ENCODE measurements at places on chromosomes 16 and 17.

DNA sequence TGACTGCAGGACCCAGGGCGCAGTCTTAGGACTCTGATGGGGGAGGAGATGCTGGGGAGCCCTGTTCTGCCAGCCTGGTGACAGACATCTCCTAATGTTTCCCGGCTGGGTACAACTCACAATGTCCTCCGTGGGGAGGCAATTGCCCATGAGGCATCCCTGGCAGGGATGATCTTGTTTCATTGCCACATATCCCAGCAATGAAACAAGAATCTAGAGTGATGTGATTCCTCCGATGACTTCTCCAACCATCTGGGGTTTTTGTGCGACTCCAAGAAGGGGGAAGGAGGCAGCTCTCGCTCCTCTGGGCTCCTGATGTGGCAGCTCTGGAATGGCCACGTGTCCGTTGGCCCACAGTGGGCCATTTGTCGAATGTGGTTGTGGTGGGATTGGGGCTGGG is 255.8 kb downstream of the SEC14L1 start:
- H3K36me3 ChIP-seq, result peaks cover 9% of the 10 kb centered on the region
- H3K4me3 ChIP-seq, result no peak overlapping the region
- H3K27me3 ChIP-seq, result no peaks in the 10 kb centered on the region
- H3K4me1 ChIP-seq, result peaks cover 89% of the 10 kb centered on the region

DNA sequence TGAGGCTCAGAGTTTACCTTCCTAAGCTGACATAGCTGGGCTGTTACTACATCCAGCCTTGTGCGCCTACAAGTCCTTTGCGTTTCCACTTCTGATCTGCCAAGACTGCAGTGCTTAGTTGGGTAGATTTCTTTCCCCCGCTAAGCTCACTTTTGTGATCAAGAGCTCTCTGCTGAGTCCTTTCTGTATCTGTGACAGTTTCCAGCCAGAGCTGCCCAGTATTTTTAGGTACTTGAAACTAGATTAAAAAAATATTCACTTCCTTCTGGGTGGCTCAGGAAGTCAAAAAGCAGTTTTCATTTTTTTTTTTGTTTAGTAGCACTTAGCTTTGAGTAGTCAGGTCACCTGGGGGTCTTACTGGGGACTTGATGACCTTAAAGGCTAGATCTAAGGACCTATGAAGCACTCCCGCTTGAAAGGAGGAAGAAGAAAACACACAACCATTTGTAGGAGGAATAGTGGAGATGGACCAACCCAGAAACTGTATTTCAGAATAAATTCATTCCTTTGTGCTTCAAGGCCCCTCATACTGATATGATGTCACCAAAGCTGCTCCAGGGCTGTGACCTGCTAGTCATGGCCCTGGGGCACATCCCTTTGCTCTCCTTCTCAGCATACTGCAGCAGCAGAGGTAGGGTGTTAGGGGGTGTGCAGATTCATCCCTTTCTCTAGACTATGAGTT is 75.6 kb upstream of the HNF1B start:
- H3K27ac ChIP-seq, result no peak overlapping the region
- DNase-seq, result no peak
- no peaks in the 10 kb centered on the region for H3K4me1 ChIP-seq
- H3K36me3 ChIP-seq, result no peaks in the 10 kb centered on the region

GRCh38 chr16:56589141-56590039 is at the start of gene MT3:
TSS of gene MT3 (plus strand) at chr16:56589528. CDS start at chr16:56589591, 63 bp downstream.
- peaks cover 16% of the 10 kb centered on the region for H3K4me1 ChIP-seq
- H3K27ac ChIP-seq, result no peak within 1 kb of the TSS
- H3K36me3 ChIP-seq, result peaks cover 2% of the 10 kb centered on the region
- peaks cover 48% of the 10 kb centered on the region for H3K27me3 ChIP-seq

DNA sequence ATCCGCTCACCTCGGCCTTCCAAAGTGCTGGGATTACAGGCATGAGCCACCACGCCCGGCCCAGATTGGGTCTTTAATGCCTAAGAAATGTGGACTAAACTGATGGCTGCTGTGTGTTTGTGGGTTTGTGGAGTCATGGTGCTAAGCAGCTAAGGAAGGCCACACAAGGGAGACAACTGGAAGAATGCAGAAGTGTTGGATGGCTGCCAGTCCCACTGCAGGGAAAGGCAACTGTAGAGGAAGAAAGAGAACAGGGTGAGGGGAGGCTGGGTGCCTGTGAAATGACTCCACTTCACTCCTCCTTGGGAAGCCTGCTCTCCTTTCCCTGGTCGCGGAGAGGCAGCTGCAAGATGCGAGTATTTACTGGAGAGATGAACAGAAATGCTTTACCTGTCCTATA is 23.5 kb upstream of the SIAH1 start:
- no peak for DNase-seq
- no peaks in the 10 kb centered on the region for H3K36me3 ChIP-seq
- no peaks in the 10 kb centered on the region for H3K27me3 ChIP-seq
- H3K4me3 ChIP-seq, result no peak overlapping the region

DNA sequence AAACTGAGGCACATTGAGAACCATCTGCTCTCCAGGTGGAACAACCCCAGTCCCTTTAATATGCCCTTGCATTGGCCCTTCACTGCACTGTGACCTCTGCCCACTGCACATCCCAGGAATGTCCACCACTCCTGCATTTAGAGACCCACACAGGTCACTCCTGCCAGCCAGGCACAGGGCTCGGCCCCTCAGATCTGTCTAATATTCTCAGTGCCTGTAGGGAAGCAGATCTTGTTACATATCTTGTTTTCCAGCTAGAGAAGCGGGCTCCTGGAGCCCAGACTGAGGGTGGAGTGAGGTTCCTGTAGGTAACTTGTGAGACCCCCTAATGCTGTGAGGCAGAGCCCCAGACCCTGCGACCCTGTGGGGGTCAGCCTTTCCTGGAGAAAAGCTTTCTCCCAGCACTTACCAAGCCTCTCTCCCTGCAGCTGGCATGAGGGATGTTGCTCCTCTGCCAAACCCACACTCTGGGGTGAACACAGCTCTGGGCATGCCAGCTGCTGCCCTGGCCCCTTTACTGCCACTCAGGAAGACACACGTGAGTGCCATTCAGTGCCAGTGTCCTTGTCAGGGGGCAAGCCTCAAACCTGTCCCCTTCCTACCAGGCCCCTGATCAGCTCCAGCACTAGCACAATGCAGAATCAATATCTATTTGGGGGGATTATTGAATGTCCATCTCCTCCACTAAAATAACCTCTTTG is 40.3 kb upstream of the CRHR1 start:
- no peak overlapping the region for H3K27ac ChIP-seq
- no peak overlapping the region for H3K4me3 ChIP-seq
- peaks cover 6% of the 10 kb centered on the region for H3K4me1 ChIP-seq
- no peak for DNase-seq
- peaks cover 52% of the 10 kb centered on the region for H3K27me3 ChIP-seq

DNA sequence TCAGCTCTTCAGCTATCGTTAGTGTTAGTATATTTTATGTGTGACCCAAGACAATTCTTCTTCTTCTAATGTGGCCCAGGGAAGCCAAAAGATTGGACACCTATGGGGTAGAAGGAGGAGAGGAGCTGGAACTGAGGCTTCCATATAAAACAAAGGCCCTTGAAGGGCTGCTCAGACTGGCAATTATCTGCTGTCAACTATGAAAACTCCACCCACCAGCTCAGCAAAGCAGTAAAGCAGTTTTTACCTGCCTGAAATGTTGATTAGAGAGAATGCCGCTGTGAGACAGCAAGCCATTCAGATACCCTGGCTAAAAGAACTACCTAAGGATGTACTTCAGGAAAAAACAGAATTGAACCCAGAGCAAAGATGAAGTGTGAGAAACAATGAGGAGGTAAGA is 45.9 kb upstream of the GNAO1 start:
- no peak overlapping the region for H3K4me3 ChIP-seq
- H3K27me3 ChIP-seq, result no peaks in the 10 kb centered on the region
- H3K36me3 ChIP-seq, result no peaks in the 10 kb centered on the region
- H3K4me1 ChIP-seq, result no peaks in the 10 kb centered on the region

DNA sequence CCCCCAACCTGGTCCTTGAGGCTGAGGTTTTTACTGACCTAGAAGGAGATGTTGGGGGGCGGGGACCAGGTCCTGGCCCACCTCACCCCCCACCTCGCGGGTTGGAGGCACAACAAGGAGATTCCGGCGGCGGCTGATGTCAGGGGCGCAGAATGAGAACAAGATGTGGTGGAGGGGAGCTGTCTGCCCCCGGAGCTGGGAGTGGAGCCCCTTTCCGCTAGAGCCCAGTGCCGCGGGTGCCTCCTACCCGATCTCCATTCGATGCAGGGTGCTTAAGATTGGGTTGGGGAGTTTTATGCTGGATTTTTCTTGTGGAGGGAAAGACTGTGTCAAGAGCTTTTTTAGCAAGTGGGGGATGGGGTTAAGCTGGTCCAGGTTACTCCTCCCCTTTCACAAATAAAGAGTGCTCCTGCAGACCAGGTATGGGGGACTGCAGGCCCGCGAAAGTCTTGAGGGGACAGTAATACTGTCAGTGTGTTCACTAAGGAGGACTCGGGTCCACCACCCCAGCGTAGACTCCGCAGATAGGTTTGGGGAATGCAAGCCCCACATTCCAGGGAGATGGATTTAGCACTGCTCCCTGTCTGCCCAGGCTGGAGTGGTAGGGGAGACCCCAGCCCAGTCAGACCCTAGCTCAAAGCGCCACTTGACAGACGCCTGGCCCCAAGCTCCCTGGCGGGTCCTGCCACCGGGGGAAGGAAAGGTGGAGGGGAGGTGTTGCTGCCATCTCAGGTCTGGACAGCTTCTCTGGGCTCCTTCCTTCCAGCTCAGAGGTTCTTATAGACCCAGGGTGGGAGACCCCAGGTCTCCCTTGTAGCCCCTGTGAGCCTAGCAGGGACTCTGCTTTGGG is 2.0 kb downstream of the CACNA1G start:
- H3K27me3 ChIP-seq, result peaks cover 86% of the 10 kb centered on the region
- H3K27ac ChIP-seq, result no peak overlapping the region
- no peak for DNase-seq
- H3K4me1 ChIP-seq, result peaks cover 35% of the 10 kb centered on the region
- H3K36me3 ChIP-seq, result peaks cover 14% of the 10 kb centered on the region
- H3K4me3 ChIP-seq, result peak overlapping the region; percentile 69

DNA sequence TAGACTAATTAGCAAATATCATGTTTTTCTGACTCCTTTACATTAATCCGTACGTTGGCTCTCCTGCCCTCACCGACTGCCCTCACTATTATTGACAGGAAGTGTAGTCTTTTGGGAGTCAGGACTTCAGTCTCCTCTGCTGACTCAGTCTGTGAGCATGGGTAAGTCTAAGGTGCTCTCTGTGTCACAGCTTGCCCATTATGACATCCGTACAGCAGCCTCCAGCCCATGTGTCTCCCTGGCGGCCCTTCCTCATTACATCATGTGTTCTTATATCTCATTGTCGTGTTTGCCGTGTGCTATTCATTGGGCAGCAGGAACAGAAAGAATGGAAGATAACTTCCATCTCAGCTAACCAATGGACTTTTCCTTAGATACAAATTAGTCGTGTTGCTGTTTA is 77.5 kb downstream of the MRTFB start:
- no peak overlapping the region for H3K27ac ChIP-seq
- H3K27me3 ChIP-seq, result no peaks in the 10 kb centered on the region
- no peaks in the 10 kb centered on the region for H3K4me1 ChIP-seq
- no peak overlapping the region for H3K4me3 ChIP-seq
- no peak for DNase-seq

DNA sequence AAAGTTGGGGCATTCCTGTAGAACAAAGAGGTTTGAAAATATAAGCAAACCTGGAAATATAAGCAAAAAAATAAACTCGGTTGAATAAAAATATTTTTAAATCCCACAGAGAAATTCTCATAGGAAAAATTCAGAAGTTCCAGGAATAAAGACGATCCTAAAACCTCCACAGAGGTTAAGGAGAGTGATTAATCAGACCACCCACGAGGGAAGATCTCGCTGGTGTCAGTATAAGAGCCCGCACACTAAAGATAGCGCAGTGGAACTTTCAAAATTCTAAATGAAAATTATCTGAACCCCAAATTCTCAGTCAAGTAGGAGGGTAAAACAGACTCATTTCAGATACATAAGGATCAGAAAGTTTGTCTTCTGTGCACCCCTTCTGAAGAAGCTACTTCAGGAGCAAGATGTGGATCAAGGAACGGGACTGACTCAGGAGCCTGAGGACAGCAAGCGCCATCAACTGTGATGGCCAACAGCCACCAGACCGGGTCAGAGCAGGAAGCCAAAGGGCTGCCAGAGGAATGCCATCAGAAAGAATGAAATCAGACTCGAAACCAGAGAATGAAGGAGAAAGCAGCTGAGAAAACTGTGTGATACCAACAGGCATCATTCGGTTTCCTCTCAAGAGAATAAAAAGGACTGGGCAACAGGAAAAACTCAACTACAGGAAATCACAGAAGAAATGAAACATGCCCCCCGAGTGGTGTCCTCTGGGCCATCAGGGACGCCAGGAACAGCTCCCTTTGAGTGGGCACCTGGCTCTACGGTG is 66.9 kb downstream of the CYTH1 start:
- peaks cover 81% of the 10 kb centered on the region for H3K4me1 ChIP-seq
- no peaks in the 10 kb centered on the region for H3K27me3 ChIP-seq
- DNase-seq, result no peak

GRCh38 chr17:77440560-77440981 is 299.8 kb downstream of the SEC14L1 start:
- H3K36me3 ChIP-seq, result peaks cover 32% of the 10 kb centered on the region
- no peaks in the 10 kb centered on the region for H3K27me3 ChIP-seq
- no peak for DNase-seq
- H3K4me1 ChIP-seq, result peaks cover 88% of the 10 kb centered on the region

DNA sequence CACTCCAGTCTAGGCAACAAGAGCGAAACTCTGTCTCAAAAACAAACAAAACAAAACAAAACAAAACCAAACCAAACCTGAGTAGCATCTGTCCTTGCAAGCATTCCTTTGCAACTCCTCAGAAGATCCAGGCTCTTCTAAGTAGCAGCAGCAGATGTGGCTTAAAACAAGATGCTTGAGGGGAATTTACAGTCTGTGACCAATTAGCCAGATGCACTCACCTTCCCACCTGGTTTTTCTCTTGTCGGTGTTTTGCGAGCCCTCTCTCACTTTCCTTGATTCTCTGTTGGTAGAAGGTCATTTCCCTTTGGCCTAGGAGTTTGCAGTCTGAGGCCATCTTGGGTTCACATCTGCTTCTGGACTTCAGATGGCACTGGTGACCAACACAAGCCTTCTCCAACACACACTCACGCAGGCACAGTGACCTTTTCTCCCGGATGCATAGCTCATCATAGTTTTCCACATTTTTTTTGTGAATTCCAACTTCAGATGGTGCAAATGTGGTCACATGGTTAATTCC is 276.8 kb downstream of the STX8 start:
- DNase-seq, result no peak
- no peaks in the 10 kb centered on the region for H3K27me3 ChIP-seq
- H3K4me3 ChIP-seq, result no peak overlapping the region
- H3K4me1 ChIP-seq, result no peaks in the 10 kb centered on the region

All from central memory CD8-positive, alpha-beta T cell (primary cell).